Suppressor macrophage treated with lipopolysaccharide for 1 hour (primary cell): ENCODE measurements at places on chromosomes 6 and 20.
A peak's percentile ranks its signal among the peaks of the same experiment; 100 is the strongest.

GRCh38 chr6:45500924-45501816 is 123.4 kb upstream of the SUPT3H start:
- DNase-seq, result no peak

- peak; percentile 93 for DNase-seq
Observed at GRCh38 chr6:127457456-127458064, 1.6 kb downstream of the KIAA0408 start.

DNA sequence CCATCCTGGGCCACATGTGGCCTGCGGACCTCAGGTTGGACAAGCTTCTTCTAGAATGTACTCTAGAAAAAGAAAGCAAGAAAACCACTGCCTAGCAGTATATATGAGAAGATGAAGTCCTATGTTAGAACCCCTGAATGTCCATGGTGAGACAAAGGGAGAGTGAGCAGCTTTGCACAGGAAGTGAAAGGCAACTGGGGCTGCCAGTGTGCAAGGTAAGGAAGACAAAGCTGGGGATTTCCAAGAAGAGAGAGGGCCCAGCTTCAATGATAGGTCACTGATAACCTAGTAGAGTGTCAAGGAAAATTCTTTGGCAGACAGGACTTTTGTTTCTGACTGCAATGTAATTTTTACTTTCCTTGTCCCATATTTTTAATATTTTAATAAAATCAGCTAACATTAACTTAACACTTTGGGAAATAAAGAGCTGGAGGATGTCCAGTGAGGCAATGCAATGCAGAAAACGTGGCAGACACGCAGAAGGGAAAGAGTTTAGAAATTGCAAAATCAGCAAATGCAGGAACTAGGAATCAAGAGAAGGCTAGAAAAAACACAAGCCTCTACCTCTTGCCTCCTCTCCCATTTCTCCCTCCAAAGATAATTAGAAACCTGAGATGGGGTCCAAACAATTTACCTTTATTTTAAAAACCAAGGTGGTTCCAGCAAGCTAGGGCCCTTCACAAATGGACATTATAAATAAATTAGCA is 47.4 kb downstream of the CYP39A1 start:
- DNase-seq, result no peak

DNA sequence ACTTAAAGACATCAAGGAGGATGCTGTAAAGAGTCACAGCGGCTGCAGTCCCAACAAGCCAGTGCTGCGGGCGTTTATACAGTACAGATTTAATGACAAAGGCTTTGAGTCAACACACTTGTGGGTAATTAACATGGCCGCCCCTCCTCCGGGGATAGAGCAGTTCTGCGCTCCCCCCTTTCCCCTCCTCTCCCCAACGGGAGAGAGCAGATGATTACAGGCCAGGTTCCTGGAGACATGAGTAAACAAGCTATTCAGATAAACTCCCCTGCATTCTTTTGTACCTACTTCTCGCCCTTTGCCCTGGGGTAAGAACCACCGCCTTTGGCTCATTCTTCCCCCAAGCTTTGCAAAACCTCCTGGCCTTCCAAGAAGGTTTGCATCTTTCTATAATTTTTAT is 23.6 kb upstream of the FABP7 start:
- no peak for DNase-seq

DNA sequence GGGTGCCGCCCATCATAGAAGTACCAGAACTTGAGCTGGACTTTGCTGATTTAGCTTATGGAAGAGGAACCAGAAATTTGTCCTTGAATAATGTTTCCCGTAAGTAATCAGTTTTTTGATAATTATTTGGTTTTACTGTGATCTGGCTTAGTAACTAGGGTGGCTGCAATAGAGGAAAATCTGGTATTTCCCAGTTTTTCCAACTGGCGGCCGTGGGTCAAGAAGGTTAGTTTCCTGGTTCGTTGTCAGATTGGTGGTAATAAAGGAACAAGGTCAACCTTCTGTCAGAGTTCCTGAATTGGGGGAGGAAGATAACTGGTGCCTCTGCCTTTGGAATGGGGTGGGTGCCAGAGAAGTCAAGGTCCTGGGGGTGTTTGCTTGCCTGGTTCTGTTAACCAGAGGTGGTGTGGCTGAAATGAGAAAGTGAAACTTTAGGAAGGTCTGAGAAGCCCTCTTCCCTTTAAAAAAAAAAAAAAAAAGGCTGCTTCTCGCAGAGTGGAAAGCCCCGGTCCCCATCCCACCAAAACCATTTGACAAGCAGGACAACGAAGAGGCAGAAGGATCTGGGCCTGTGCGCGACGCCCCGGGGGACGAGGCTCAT is at the start of gene CALHM6:
CALHM6 (plus strand) TSS at position 45 of the 601 bp plus-strand sequence; CDS start at position 600, 555 bp downstream.
- DNase-seq, result peak; percentile 71

DNA sequence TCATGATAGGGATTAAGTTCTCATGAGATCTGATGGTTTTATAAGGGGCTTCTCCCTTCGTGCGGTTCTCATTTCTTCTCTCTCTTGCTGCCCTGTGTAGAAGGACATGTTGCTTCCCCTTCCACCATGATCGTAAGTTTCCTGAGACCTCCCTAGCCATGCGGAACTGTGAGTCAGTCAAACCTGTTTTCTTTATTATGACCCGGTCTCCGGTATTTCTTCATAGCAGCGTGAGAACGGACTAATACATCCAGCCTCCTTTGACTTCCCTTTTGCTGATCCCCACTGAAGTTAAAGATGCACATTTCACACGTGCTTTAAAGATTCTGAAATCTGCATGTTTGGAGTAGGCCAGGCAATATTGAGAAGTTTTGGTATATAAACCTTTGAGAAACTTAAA is 543.1 kb downstream of the PRKN start:
- peak; percentile 42 for DNase-seq
